Prostate gland (tissue), 2 donors: ENCODE measurements at places on chromosomes 12 and 14. TPM values are rescaled to one million over a fixed set of nuclear protein-coding genes. Genes with fewer than 3 reads are reported as not detected.
A peak's percentile ranks its signal among the peaks of the same experiment; 100 is the strongest.

The COX8C gene
- total RNA-seq: not detected

- no peak for DNase-seq
Observed at GRCh38 chr12:80709811-80710726, 2.6 kb downstream of the MYF6 start.

DNA sequence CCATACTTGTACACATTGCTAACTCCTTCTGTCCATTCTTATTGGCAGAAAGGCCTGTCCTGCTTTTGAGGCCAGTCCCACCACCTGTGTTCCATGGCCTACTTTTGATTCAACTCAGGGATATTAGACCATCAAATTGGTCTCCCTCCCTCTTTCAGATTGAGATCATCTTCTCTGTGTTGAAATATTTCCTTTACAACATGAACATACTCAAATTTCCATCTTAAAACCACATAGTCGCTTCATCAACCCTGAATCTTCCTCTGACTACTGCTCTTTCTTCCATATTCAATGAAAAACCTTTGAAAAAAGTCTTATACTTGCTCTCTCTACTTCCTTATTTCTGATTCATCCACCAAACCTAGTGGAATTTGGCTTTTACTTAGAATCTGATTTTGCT is 34.9 kb downstream of the TRMT5 start:
- no peak for DNase-seq

GRCh38 chr14:93892923-93893558 is 34.1 kb upstream of the FAM181A start:
- peak; percentile 62 for DNase-seq
